GM20000 (cell line): ENCODE measurements at places on chromosomes 11 and 22.

GRCh38 chr22:36425977-36426523, 38.3 kb upstream of the MYH9 start:
- peak; percentile 42 for DNase-seq

DNA sequence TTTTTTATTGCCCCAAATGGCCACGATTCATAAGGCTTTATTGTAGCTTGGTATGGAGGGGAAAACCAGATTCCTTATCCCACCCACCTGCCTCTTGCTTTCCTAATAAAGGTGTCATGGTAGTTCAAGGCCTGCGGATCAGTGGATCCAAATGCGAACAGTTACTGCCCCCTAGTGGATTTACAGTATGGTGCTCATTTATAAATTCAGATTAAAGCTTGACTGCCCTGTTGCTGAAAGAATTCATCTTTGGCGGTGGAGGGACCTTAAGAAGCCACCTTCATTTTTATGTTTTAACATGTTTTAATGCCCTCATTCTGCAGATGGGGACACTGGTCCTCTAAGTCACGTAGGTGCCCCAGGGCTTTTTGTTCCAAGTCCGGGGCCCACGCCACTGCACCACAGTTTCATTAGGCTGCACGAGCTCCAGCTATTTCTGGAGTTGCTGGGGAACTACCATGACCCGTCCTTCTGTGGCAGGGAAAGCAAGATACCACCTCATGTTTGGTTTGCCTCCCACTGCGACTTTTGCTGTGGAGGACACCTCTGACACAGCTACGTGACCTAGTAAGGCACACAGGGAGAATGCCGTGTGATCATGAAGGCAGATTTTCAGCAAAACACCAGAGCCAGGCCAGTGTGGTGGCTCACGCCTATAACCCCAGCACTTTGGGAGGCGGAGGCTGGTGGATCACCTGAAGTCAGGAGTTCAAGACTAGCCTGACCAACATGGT, 15.6 kb upstream of the INCENP start:
- peak; percentile 63 for DNase-seq

GRCh38 chr11:124670732-124671131, 2.8 kb downstream of the SIAE start:
- peak; percentile 15 for DNase-seq

GRCh38 chr11:88972210-88972609, 93.6 kb downstream of the GRM5 start:
- no peak for DNase-seq

GRCh38 chr11:122322329-122322728, 206.3 kb upstream of the BLID start:
- no peak for DNase-seq

DNA sequence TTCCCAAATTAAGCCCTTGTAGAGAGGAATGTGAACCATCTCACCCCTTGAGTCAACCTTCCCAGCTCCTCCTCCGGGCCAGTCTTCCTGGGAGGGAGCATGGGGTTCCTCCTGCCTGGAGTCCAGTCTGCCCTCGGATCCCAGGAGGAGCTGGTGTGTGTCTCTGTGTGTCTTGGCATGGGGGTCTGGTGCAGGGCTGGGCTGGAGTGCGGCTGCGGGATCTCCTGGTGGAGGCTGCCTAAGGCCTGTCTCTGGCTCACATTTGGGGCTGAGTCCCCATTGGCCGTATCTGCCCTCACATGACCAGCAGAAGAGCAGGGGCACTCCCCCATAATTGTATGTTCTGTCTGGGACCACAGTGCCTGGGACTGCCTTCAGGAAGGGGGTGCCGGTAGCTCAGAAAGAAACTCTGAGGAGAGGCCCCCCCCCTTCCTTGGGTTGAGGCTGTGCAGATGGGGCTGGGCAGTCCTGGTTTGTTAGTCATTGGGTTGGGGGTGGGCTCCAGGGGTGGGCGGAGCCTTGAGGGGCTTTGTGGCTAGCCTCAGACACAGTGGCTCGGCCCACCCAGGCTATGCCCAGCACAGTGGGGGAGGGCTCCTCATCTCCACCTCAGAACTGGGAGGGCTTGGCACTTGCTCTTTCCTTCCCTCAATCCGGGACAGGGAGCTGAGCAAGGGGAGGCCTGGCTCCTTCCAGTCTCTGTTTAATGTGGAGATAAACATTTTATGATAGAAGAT, 2.9 kb downstream of the C1QTNF5 start:
- no peak for DNase-seq

DNA sequence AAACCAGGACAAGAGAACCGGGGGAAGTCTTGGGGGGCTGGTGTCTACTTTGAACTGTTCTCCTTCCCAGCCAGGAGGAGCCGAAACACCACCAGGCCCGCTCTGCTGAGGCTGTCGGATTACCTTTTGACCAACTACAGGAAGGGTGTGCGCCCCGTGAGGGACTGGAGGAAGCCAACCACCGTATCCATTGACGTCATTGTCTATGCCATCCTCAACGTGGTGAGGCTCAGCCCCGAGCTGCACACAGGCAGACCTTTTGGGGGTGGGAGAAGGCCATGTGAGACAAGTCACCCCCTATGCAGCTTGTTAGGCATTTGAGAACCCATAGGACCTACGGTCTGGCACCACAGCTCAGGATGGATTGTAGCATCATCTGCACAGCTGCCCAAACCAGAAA, 2.8 kb downstream of the HTR3A start:
- no peak for DNase-seq

DNA sequence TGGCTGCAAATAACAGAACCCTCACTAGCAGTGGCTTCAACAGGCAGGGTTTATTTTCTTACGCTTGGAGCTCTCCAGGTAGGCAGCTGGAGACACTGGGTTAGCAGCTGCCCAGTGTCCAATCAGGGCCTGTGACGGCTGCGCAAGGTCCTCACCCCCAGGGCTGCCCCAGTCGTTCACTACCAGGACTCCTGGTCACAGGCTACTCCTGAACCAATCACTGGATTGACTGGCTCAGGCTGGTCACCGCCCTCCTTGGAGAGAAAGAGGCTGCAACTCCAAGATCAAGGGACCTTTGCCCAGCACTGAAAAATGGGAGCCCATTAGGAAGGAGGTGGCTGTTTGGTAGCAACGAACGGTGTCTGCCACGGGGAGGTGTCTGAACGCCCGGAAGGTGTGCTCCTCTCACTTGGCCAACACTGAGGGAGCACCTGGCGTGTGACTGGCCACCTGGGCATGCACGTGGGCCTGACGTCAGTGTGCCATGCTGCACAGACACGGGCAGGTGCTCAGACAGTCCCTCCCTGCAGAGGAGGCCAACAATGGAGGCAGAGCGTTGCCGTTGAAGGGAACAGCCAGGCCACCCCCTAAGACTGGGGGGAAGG, 5.1 kb downstream of the ARSA start:
- DNase-seq: no peak

- no peak for DNase-seq
Measured at GRCh38 chr11:41879214-41879613, 419.8 kb upstream of the LRRC4C start.

- no peak for DNase-seq
Measured at GRCh38 chr11:18449251-18449650, 6.4 kb upstream of the LDHAL6A start.

DNA sequence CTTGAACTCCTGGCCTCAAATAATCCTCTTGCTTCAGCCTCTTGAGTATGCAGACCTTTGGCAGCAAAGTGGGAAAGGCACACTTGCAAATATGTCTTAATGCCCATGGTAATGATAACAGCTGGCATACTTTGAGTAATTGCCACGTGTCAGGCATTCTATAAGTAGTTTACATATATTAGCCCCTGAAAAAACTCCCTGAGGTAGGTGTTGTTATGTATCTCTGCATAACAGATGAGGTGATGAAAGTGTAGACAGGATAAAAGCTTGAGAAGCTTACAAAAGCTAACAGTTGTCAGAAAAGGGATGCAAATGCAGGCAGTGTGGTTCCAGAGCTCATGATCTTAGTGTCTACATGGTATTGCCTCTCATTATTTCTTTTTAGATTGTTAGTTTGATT, 291.1 kb upstream of the C11orf87 start:
- no peak for DNase-seq

GRCh38 chr11:20037396-20038153, 122.7 kb downstream of the DBX1 start:
- no peak for DNase-seq

GRCh38 chr11:82718307-82718706, 15.4 kb downstream of the FAM181B start:
- peak; percentile 56 for DNase-seq

DNA sequence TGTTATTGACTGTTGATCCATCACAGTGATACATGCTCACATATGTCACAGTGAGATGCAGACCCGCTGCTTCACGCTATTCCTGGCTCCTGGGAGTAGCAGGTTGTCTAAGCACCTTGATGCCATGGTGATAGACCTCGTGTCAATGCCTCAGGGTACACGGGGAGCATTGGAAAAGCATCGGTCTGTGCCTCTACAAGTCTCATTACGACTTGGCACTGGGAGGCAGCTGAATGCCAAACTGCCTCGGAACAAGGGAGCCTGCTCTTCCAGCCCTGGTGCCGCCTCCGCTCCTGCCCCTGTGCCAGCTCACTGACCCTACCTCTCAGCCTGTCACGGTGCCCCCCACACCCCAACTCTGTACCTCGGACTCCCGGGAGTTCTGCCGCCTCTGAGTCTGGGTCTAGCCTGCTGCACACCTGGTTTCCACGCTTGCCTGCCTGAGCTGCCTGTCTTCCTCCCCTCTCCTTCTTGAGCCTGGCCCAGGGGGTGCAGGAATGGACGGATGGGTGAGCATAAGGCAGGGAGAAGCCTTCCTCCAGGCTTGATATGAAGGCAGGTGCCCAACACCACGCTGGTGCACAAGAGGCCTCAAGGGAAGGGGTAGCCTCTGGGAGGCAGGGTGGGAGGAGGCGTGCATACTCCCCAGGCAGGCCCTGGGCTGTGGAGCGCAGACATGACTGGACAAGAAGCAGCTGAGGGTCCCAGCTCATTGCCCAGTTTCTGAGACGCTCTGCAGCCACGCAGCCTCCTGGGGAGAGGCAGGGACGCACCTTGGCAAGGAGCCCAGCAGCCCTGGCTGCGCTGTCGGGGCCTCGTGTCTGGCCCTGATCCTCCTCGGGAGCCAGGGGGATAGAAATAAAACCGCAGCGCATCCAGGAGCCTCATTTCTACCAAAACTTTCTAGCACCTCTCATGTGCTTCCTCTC, 1.8 kb upstream of the NFAM1 start:
- no peak for DNase-seq

- DNase-seq: no peak
Measured at GRCh38 chr11:57410287-57410686, 16.6 kb downstream of the SLC43A3 start.

GRCh38 chr11:67373648-67374570, 511 bp upstream of the CLCF1 start:
- peak; percentile 85 for DNase-seq

- no peak for DNase-seq
Measured at GRCh38 chr11:121766991-121767390, 314.2 kb upstream of the SORL1-AS1 start.

- no peak for DNase-seq
Measured at GRCh38 chr22:46937185-46937584, 174.7 kb downstream of the TBC1D22A start.

GRCh38 chr11:86510674-86511073, 136.0 kb downstream of the CCDC81 start:
- DNase-seq: no peak
